ENCODE measurements at places on chromosomes 7 and 10. TPM values are rescaled to one million over a fixed set of nuclear protein-coding genes. Genes with fewer than 3 reads are reported as not detected.

The BICC1 gene
- 0.10 TPM for total RNA-seq

The MEPCE gene
- 47.9 TPM for total RNA-seq

The TWIST1 gene
- total RNA-seq: not detected

The NKX1-2 gene
- total RNA-seq: not detected

The NEUROG3 gene
- not detected for total RNA-seq

The PIK3CG gene
- 30.6 TPM for total RNA-seq

The NCF1 gene
- 11.0 TPM for total RNA-seq

The DYNC1I1 gene
- not detected for total RNA-seq

The VSIR gene
- 101 TPM for total RNA-seq

The ANKRD1 gene
- not detected for total RNA-seq

The NDUFB2 gene
- total RNA-seq: 92.8 TPM

The CPED1 gene
- 4.5 TPM for total RNA-seq

DNA sequence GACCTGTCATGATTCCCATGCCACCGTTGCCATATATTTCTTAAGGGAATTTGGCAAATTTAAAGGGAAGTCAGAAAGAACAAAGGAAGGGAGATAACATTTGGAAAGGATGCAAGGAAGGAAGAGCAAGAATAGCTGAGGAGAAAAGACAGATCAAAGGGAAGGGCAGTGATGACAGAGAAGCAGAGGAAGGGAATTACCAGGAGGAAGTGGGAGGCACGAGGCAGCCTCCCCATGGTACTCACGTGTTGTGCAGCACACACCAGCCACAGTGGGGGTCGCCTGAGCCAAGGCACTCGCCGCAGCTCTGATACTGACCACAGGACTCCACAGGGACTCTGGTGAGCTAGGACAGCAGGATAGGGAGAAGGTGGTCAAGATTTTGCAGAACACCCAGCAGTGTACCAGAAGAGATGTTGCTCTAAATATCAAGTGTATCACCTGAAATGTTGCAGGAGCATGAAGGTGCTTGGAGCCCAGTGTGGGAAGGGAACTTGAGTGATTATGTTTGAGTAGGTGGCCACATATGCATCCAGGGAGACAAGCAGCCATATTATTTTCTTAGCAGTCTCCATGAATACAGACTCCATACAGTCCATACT lies 335.3 kb downstream of the PLXNA4 start:
- no peak for DNase-seq

- DNase-seq: no peak
Observed at GRCh38 chr7:142654398-142654797, 94.9 kb upstream of the PRSS1 start.

DNA sequence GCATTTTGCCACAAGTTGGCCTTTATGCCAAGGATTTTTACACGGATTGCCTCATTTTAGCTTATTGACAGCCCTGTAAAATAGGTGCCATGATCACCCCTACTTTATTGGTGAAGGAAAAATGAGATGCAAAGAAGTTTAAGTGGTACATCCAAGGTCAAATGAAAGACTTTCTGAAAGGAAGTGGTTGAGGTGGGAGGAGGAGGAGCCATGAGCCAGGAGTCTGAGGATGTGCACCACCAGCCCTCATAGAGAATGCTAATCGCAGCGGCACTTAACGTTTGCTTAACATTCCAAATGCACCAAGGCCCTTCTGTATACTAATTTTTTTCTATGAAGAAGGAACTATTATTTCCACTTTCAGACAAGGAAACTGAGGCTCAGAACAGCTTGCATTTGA lies 31.0 kb upstream of the LRRC18 start:
- DNase-seq: no peak

DNA sequence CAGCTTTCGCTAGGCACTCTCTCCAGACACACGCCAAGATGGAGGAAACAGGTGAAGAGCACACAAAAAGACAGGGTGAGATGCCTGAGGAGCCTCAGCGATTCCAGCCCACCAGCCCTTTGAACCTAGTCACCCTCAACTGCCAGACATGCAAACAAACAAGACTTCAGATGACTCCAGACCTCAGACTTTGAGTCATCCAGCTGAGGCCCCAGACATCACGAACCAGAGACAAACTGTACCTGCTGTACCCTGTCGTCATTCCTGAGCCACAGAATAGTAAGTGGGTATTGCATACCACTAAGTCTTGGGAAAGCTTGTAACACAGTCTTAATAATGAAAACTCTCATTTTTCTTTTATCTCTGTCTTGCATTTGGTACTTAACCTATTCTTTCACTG lies 126.6 kb upstream of the LSM8 start:
- no peak for DNase-seq

DNA sequence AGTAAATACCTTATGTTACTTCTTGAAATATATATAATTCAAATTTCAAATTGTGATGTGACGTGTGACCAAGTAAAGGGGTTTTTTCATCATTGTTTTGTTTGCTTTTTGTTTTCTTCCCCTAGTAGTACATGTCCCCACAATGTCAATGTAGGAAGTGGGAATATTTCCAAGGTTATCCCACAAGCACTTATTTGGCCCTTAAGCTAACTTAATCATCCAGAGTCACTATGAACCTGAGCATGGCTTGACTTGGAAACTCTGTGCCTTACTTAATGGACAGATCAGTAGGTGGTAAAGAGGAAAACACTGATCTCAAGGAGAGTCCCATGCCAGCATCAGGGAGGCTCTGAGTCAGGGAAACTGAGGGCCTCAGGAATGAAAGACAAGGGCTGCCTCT lies 569.3 kb upstream of the IGFBP3 start:
- no peak for DNase-seq

- peak; percentile 54 for DNase-seq
Observed at GRCh38 chr7:151992375-151992774, 33.1 kb upstream of the GALNT11 start.

GRCh38 chr10:31926160-31926559 lies 2.5 kb downstream of the ARHGAP12 start:
- no peak for DNase-seq

DNA sequence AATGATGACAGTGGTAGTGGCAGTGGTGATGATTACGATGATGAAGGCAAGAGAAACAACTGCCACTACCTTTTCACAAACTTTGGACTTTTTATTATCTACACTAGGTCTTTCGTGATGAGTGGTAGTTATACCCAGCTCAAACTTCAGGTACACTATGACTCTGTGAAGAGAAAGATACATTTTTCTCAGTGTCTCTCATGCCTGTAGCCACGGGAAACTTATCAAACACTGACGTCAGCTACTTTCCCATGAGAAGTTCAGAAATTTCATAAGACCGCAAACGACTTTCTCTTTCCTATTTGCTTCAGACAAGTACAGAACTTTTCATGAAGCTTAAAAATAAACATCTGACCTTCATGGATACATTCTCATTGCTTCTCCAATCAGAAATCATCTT lies 57.0 kb downstream of the CALD1 start:
- DNase-seq: no peak

GRCh38 chr7:125966278-125967048 lies 1036.8 kb upstream of the POT1 start:
- DNase-seq: no peak

- no peak for DNase-seq
Observed at GRCh38 chr7:32250003-32250402, 179.8 kb upstream of the PDE1C start.

DNA sequence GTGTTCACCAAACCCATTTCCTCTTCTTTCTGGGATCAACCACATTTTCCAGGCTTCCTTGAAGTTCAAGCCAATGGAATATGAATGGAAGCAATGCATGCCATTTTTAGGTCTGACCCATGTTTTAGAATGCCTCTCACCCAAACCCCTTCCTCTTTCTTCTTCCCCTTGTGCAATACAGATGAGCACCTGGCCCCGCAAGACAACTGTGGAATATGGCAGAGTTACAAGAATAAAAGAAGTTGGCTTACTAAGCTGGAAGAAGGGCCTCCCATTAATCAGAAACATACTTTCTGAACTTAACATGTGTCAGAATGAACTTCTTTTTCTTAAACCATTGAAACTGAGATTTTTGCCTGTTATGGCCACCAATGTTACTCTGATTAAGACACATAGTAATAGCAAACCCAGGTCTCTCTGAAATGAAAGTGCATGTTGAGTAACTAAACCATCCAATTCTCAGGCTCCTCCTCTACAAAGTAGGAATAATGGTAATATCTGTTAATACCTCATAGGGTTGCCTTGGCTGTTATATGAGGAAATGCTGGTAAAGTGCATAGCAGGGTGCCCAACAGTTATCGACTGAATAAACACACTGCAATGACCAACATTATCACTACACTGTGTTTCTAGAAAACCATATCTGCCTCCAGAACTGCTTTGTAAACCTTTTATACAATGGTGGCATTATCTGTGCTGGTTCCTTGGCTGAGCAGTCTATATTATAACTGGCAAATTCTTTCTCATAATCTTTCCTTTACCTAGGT lies 382.2 kb upstream of the NRP1 start:
- no peak for DNase-seq

GRCh38 chr7:121537031-121537430 lies 140.9 kb upstream of the FAM3C start:
- no peak for DNase-seq

DNA sequence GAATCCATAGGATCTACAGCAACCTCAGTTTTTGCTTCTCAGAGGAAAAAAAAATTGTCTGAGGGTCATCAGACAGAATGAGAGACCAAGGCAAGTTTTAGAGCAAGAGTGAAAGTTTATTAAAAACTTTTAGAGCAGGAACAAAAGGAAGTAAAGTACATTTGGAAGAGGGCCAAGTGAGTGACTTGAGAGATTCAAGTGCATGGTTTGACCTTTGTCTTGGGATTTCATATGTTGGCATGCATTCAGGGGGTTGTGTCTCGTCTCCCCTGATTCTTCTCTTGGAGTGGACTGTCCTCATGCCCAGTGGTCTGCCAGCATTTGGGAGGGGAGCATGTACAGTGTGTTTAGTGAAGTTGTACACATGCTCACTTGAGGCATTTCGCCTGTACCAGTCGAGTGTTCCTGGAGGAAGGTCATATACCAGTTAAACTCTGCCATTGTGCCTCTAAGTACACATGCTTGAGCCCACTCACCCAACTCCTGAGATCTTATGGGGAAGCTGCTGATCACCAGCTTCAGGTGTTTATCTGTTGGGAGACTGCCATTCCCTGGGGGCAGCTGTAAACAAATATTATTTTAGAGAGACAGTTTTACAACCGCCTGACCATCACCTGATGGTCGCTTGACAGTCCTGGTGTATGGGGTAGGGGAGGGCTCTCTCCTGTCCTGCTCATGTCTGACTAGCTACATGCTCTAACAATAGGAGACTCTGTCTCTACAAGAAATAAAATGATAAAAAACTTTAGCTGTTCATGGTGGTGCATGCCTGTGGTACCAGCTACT lies 109.4 kb downstream of the EEPD1 start:
- DNase-seq: no peak

DNA sequence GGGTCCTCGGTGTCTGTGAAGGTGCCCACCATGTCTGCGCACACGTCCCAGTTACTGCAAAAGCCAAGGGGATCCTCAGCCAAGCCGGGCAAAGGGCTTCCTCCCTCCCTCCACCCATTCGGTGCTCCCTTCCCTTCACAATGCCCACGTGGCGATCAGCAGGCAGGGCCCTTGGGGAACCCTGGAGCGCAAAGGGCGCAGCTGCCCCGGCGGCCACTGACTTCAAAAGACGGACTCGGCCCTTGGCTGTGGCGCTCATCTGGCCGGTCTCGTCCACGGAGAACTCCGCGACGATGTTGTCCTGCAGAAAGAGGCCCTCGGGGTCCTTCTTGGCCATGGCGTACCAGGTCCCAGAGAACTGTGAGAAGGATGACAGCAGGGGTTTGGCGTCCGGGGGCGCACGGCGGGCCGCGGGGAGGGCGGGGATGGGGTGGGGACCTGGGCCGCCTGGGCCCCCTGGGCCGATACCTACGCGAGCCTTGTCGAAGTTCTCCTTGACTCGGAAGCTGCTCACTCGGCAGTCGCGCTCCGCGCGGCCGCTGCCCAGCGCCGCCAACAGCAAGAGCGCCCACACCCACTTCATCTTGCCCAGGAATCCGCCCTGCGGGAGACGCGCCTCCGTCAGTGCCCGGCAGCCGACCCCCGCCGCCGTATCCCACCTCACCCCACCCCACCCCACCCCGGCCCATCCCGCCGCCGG lies 439 bp downstream of the RBP4 start:
- DNase-seq: no peak

DNA sequence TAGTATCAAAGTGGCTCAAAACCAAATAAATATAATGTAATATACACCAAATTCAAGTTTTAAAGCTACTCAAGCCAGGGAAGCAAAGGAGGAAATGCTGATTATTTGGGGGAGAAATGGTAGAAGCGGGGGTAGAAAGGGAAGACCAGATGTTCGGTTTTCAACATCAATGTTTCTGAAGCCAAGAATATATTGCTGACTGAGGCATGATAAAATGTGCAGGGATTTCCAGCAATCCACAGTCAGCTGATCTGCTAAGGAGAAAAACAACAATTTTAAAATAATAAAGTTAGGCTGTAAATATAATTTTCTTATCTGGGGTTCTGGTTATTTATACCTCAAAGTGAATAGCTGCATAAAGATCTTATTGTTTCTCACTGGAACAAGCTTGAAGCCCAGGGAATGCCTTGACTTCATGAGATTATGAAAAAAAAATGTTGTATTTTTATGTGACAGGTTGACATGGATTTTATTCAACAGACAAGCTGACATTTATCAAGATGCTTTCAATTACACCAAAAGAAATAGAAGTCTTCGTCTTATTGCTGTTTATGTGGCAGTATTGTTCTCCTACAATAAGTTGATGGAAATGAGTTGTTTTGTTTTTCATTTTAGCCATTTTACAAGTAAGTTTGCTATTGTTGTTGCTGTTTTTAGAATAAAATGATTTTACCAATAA lies 28.6 kb upstream of the BMPER start:
- no peak for DNase-seq

- DNase-seq: peak; percentile 35
Observed at GRCh38 chr7:16891338-16891737, 9.6 kb upstream of the AGR3 start.

- no peak for DNase-seq
Observed at GRCh38 chr10:70066190-70066589, 13.5 kb downstream of the MACROH2A2 start.

DNA sequence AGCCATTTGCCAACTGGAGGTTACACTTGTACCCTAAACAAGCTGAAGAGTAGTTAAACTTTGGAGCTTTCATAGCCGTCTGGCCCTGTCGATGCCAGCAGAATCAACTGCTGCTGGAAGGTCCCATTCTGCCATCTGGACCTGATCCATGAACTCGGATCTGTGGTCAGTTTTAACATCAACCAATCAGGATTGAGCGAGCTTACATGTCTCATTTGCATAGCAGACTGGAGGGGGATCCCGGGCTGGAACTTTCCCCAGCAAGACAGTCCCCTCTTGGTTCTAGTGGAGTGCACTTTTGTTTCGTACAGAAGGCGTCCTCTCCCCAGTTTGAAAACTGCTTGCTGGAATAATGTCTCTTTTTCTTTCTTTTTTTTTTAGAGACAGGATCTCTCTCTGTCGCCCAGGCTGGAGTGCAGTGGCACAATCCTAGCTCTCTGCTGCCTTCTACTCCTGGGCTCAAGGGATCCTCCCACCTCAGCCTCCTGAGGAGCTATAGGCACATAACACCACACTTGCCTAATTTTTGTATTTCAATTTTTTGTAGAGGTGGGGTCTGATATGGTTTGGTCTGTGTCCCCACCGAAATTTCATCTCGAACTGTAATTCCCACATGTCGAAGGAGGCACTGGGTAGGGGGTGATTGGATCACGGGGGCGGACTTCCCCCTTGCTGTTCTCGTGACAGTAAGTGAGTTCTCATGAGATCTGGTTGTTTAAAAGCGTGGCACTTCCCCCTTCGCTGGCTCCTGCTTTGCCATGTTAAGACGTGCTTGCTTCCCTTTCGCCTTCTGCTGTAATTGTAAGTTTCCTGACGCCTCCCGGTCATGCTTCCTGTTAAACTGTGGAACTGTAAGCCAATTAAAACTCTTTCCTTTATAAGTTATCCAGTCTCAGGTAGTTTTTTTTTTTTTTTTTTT lies 42.8 kb upstream of the SEPHS1 start:
- no peak for DNase-seq
